ENCODE measurements at places on chromosomes 1 and 21.

GRCh38 chr1:50949286-50949982, 10.6 kb downstream of the FAF1 start:
- no peak for DNase-seq

DNA sequence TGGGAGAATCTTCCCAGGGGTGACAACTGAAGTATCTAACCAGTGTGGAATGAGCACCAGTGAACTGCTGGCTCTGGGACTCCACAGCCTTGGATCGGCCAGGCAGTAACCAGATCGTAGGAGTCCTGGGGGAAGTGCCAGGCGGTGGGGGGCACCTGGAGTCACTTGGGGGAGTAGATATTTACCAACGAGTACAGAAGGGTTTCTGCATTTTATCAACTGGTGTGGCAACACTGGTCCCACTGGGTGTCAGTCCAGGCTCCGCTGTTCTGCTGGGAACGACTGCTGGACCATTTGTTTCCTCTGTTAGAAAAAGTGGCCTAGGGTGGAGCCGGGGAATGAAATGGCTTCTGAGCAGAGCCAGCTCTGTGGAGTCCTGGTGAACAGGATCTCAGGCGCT, 14.4 kb downstream of the HEYL start:
- DNase-seq = no peak

DNA sequence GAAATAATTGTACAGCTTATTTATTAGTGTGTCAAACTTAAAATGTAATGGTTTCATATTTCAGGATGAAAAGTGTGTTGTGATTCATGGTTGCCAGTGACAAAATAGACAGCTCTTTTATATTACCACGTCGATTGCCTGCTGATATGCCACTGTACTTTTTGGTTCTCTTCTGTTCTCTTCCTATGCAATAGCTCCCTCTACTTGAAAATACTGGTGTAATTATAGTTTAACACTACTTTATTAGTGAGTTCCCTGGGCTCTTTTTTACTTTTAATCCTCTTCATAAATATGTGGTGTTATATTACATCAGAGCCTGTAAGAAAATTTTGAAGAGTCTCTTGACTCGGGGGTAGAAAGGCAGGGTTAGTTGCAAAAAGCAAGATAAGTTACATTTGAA, 111.3 kb downstream of the PATJ start:
- no peak for DNase-seq

- DNase-seq = no peak
Measured at GRCh38 chr1:3038113-3038551, 16.9 kb downstream of the ACTRT2 start.

DNA sequence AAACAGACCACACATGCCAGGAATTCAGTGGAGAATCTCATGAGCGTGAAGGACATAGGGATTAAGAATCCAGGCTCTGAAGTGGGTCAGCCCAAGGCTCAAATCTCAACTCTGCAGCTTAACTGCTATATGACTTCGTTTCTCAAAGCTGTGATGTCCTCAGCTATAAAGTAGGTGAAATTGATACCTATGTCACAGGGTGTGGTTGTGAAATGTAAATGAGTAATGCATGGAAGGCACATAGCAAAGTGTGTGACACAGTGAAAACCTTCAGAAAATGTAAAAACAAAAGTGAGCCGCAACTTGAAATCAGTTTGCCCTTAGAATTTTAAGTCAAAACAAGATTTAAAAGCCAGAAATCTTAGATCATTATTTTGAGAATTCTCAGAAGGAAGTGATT, 145.7 kb upstream of the PRMT6 start:
- peak; percentile 28 for DNase-seq

DNA sequence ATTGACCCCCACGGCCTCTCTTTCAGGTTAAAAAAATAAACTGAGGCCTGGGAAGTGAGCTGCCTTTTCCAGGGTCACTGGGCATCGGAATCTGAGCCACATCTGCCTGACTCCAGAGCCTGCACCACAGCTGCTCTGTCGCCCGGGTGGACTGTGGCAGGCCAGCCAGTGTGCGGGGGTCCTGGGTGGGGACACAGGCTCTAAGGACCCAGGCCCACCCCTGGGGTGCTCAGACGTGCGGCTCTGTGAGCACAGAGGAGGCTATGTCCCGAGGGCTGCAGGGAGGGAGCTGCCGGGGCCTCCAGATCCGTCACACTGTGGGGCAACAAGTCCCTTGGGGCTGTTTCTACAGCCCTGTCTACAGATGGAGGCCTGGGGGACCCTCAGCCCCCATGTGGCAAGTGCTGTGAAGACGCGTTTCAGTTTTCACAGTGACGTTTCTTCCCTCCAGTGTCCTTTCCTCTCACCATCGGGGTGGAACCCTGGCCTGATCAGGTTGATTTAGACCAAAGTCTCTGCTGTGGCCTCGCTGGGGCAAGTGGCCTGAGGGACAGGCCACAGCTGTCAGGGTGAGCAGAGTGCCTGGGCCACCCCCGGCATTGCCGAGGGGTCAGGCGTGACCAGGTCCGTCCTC, 39.2 kb upstream of the ACTRT2 start:
- DNase-seq = no peak

DNA sequence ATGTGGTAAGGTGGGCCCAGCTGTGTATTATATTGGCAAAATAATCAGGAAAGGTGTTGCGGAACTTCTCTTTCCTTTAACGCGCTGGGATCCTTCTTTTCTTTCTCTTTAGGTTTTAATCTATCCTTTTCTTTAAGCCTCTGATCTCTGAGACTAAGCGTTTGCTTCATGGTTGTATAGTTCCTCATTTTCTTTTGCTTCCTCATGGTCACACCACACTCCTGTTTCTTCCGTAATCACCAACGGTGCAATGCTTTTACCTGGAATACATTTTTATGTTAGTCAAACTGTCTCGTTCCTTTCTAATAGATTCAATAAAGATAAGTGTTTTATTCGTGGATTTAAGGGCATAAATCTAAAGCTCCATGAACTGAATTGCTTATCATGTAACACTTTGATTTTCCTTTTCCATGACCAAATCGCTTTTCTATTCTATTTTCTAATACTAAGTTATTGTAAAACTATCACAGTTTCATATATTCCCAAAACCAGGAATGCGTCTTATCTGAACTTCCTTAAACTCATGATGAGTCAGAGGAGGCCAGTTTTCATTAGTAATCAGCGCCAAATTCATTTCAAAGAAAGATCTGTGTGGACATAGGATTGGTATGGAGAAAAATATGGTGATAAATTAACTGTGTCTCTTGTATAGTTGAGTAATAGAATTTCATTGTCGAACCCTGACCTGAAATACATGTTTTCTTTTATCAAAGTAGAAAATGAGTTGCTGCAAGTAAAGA, 12.2 kb downstream of the SDCCAG8 start:
- DNase-seq = no peak

DNA sequence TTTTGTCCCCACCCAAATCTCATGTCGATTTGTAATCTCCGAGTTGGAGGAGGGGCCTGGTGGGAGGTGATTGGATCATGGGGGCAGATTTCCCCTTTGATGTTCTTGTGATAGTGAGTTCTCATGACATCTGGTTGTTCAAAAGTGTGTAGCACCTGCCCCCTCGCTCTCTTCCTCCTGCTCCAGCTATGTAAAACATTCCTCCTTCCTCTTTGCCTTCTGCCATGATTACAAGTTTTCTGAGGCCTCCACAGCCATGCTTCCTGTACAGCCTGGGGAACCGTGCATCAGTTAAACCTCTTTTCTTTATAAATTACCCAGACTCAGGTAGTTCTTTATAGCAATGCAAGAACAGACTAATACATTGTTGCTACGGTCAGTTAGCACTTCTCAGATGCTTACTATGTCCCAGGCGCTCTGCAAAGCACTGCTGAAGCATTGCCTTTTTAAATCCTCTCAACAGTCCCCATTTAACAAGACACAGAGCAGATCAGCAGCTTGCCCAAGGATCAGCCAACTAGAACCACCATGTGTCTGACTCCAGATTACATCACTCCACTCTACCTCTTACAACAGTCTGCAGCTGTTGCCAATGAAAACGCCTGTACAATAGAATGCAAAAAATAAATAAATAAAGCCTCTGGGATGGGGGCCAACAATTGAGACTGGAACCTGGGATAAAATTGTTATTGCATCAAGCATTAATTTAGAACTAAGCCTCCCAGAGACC, 52.4 kb upstream of the USP1 start:
- DNase-seq = no peak

DNA sequence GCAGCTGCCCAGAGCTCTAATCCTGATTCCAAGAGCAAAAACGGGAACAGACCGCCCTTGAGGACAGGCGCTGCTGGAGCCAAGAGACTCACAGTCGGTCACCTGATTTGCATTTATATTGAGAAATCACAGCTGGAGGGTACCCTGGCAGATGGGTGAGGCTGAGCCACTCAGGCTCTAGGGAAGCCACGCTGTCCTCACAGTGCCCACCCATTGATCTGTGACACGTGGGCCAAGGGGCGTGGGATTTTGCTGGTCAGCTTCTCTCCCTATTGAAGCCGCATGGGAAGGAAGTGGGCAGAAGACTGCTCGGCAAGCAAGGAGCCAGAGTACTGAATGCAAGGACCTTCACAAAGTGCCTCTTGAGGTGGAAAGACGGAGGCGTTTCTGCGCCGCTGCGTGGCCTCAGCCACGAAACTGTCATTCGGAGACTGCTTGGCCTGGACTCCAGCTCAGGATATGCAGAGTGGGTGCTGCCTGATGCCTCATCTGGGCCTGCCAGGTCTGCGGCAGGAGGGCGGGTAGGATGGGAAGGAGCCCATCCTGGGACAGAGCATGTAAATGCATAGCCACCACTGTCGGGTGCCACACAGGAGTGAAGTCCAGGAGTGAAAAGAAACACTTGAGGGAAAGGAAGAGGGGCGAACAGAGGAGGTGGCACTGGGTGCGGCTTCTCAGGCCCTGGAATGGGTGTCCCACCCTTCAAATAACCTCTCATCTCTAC, 139.8 kb downstream of the PGBD5 start:
- DNase-seq = no peak

Data from mesendoderm (in vitro differentiated cells).